Activated CD4-positive, alpha-beta memory T cell treated with anti-CD3 and anti-CD28 coated beads for 36 hours (primary cell): ENCODE measurements at places on chromosomes 2 and 18.

- DNase-seq = no peak
Measured at GRCh38 chr2:173590276-173590861, 235.7 kb downstream of the CDCA7 start.

DNA sequence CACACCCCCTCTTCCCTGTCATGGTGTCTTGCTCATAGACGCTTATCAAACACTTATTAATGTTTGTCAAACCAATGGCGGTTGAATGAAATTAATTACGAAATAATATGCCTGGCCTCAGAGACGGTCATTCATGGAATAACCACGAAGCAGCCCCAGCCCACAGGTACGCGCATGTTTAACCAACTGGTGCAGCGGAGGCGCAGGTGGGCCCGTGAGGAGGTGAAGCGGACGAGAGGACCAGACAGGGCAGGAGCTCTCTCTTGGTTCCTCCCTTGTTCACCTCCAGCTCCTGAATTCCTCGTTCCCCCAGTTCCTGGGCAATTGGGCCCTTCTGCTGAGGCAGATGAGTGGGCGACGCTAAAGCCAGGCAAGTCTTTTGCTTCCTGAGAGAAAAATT lies 169.8 kb downstream of the TNS1 start:
- DNase-seq = no peak

- DNase-seq = no peak
Measured at GRCh38 chr2:164073101-164074074, 337.6 kb upstream of the FIGN start.

GRCh38 chr2:220129391-220129790 lies 502.0 kb downstream of the SLC4A3 start:
- DNase-seq = no peak

- peak; percentile 85 for DNase-seq
Measured at GRCh38 chr2:230899786-230900185, 25.3 kb downstream of the GPR55 start.

DNA sequence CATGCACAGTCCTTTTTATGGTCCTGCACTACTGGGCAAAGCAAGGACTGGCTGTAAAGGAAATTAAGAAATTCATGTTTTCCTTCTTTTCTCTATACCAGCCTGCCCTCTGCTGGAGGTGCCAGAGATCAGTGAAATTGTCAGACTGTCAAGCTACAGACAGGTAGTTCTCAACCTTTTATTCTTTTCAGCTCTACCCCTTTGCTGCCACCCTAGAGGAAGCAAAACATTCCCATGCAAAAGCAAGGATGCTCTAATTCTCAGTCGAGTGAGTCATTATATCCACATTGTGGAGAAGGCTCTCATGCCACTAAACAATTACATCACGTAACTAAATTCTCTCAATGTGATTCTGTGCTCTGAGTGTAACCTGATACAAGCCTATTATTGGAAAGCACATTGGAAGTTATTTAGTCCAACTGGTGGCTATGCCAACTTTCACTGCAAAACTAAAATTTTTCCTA lies 25.0 kb upstream of the RAPGEF4 start:
- peak; percentile 44 for DNase-seq

DNA sequence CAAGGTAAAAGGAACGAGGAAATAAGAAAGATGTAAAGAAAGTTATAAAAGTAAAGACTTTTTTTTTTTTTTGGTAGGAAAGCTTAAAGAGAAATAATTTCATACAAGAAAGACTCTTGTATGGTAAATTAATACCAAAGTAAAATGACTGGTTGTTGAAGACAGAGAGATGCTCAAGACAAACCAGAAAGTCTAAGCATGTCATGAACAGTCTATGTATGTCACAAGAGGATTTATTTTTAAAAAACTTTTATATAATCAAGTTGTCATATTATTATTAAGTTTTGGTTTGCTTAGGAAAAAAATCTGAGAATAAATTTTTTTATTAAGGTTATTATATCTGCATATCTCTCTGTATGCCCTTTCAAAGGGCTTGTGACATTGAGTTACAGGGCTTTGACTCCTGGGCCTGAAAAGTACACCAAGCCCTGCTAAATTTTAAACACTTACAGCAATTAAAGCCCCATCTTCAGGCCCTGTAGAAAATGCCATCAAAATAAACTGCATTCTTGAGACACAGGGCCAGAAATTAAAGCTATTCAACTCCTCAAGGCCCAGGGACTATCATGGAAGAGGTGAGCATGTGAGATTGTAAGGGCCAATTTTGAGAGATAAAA lies 10.9 kb upstream of the SGPP2 start:
- DNase-seq = no peak

GRCh38 chr2:149741646-149742045 lies 154.1 kb upstream of the MMADHC start:
- DNase-seq = no peak

DNA sequence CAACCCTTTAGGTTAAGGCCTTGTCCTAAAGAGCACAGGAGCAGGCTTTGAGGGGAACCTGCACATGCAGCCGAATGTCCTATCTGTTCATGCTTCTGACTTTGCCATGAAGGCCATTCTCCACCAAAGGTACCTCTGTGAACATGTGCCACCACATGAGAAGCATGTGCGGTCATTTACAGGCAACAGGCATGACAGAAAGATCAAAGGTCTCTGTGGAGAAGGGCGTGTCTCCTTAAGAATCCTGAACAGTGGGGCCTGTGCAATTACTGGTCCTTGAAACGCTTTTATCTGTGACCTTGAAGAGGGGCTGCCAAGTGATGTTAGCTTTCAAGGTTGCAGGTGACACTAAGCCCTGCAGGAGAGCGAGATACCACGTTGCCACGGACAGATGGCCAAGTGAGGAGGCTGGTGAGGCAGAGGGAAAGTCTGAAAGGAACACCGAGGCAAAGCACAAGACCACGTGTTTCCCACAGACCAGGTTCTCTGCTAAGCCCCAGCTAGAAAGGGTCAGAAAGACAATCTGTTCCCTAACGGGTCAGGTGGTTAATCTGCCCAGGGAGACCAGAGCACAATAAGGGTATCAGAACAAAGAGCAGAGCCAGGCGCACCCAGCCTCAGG lies 19.5 kb upstream of the POMC start:
- no peak for DNase-seq

GRCh38 chr2:62038975-62039771 lies 133.7 kb downstream of the COMMD1 start:
- peak; percentile 42 for DNase-seq

GRCh38 chr18:44838971-44839666 lies 158.4 kb downstream of the SETBP1 start:
- DNase-seq = peak; percentile 83

- DNase-seq = no peak
Measured at GRCh38 chr2:187916799-187917198, 362.6 kb upstream of the TFPI start.

DNA sequence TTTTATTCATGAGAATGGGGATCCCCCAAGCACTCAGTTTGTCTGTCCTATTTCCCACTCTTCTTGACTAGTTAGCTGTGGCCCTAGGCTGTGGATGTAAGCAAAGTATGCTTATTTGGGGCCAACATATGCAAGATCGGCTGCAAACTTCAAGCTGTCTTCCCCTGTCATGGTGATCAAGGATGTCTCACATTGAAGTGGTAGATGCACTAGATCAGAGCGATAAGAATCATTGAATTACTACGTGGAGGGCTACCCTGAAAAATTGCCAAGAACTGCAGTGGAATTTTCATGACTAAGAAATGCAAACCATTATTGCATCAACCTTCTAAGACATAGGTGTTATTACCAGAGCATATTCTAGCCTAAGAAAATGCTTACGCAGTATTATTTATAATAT lies 527.4 kb downstream of the RNF144A start:
- no peak for DNase-seq

GRCh38 chr18:43620936-43621335 lies 343.6 kb upstream of the SYT4 start:
- no peak for DNase-seq

DNA sequence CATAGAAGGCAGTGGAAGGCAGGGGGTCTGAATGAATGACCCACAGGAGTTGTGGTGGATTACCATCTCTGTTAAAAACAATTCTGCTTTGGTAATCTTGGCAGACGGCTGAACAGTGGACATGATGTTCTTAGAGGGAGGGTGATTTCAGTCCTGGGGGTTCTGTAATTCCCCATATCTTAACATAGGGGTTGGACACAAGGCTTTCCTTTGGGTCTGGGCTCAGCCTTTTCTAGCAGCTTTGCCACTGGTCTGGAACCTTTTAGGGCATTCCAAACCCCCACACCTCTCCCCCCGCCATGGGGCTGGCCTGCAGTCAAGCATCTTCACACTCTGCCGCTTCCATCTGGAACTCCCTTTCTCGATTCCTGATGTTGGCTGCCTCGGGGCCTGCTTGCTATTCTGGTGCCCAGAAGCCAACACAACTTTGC lies 50.3 kb downstream of the RPL37A start:
- DNase-seq = no peak

GRCh38 chr18:60134806-60135205 lies 235.0 kb downstream of the PMAIP1 start:
- no peak for DNase-seq

DNA sequence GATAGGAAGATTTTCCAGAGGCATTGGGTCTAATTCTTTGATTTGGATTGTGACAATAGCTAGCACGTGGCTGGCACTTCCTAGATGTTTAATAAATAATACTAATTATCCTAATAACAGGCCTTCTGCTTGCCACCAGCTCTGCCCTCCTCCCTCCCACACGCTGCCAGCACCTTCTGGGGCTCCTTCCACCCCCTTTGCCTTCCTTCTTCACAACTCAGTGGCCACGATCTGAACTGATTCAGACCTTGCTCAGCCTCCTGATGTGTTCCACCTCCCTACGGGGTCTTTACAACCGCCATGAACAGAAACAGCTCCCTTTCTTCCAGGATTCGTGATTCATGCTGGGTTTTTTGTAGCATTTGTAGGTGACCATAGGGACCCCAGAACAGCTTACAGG lies 310.3 kb upstream of the HS6ST1 start:
- DNase-seq = no peak

- DNase-seq = no peak
Measured at GRCh38 chr2:108268001-108268400, 20.7 kb upstream of the SULT1C2 start.

GRCh38 chr2:42957109-42957860 lies 164.9 kb upstream of the HAAO start:
- no peak for DNase-seq
